Thoracic aorta (tissue), 2 donors: ENCODE measurements at places on chromosomes 2 and 18. TPM values are rescaled to one million over a fixed set of nuclear protein-coding genes. Genes with fewer than 3 reads are reported as not detected.

- DNase-seq, result no peak
These were observed 14.2 kb upstream of the DOCK10 start for GRCh38 chr2:225056330-225057073.

- no peak for DNase-seq
These were observed 22.2 kb downstream of the SOWAHC start for GRCh38 chr2:109636317-109636716.

DNA sequence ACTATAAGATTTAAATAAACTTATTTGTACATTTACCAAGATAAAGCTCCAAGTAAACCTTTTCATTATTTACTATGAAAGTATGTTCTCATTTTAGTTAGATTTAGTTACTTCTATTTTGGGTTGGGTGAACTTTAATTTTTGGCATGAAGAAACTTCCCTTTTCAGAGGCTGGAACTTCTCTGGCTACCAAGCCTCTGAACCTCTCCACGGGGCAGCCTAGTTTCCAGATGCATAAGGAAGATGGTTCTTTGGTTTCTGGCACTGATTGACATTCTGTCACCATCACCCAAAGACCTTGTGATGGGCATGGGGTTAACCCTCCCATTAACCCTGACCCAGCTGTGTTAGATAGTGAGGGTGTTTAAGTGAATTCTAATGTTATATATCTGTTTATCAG is 17.1 kb downstream of the PSD4 start:
- DNase-seq, result no peak

- no peak for DNase-seq
These were observed 34.6 kb upstream of the MAL start for GRCh38 chr2:94990956-94991355.

- no peak for DNase-seq
These were observed 11.2 kb downstream of the CTDP1 start for GRCh38 chr18:79690586-79691482.

DNA sequence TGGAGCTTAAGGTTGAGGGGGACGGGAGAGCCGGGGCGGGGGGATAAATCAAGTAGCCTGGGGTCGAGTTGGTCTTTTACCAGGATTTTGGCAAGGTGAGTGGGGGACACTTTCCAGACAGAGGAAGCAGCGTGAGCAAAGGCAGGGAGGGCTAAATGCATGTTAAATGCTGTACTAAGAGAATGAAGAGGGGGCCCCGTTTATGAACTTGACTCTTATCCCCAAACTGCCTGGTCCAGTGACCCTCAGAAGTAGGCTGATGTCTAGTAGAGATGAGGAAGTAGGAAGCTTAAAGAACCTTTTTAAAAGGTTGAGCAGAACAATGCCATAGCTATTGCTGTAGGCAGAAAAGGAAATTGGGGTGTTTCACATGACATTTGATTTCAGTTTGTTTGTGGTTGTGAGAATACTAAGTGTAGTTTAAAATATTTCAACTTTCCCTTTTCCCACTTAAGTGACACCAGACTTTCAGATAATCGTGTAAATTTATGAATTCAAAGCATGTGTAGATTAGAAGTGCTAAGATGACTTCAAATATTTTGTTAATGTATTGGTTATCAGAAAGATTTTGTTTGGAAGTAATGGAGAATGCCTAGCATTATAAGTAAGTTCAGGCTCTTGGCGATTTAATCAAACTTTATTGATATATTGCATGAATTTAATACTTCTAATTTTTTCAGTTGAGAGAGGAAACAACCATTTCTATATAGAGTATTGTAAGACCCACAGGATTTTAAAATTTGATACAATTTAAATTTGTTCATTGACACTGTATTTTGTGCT is 1.8 kb downstream of the REL start:
- DNase-seq, result no peak

- DNase-seq, result no peak
These were observed 15.1 kb upstream of the DARS1 start for GRCh38 chr2:136000502-136000901.

GRCh38 chr18:25123438-25124232 is 228.3 kb downstream of the ZNF521 start:
- DNase-seq, result no peak

GRCh38 chr2:229153267-229153666 is 117.8 kb downstream of the PID1 start:
- DNase-seq, result no peak

DNA sequence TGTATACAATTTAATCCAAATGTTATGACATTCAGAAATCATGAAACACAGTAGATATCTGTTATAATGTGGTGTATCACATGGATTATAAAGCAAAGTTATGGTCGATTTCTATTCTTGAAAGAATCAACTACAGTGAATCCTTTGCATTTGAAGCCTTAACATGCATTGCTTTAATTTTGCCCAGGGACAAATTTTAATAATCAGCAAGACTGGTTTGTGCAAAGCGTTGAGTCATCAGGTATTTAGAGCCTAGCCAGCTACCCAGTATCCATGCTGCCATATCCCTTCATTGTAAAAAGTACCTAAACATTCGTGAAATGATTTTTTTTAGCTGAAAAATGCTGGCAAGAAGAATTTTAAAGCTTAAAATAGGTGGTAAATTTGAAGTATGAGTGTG is 8.9 kb upstream of the SPDYA start:
- no peak for DNase-seq

The NOL4 gene
- total RNA-seq, result not detected

The ADD2 gene
- 0.41 TPM for total RNA-seq

The RIT2 gene
- total RNA-seq, result not detected

The LYG1 gene
- not detected for total RNA-seq

The TXNDC2 gene
- total RNA-seq, result 0.35 TPM
